ENCODE measurements at places on chromosomes 1 and 21. TPM values are rescaled to one million over a fixed set of nuclear protein-coding genes. Genes with fewer than 3 reads are reported as not detected.

Gene ZMYND12
- 0.28 TPM for total RNA-seq

Gene TRIM63
- 0.74 TPM for total RNA-seq

Gene LMOD1
- 29.1 TPM for total RNA-seq

Gene DISC1
- 1.8 TPM for total RNA-seq

Gene BNIPL
- total RNA-seq, result 0.14 TPM

Gene TLCD4
- 0.85 TPM for total RNA-seq

Gene KAZN
- total RNA-seq, result 3.3 TPM

Gene CFAP141
- not detected for total RNA-seq

Gene CHIA
- not detected for total RNA-seq

Gene TSPAN1
- total RNA-seq, result 0.46 TPM

Gene OR2T2
- total RNA-seq, result not detected

Gene FCRL2
- not detected for total RNA-seq

Gene CAMK1G
- total RNA-seq, result 0.83 TPM

Gene OPTC
- total RNA-seq, result not detected

Gene SLC6A17
- 0.09 TPM for total RNA-seq

Gene SELENBP1
- 75.7 TPM for total RNA-seq

Gene CACNA1E
- not detected for total RNA-seq

Gene RNF207
- total RNA-seq, result 16.6 TPM

Gene ATAD3B
- 12.8 TPM for total RNA-seq

Measured in smooth muscle cell of bladder (primary cell).